ENCODE measurements at places on chromosomes 1 and 21.

GRCh38 chr1:39927538-39927937, 25.8 kb upstream of the MYCL start:
- DNase-seq: no peak

GRCh38 chr1:87236585-87236984, 92.1 kb upstream of the LMO4 start:
- no peak for DNase-seq

DNA sequence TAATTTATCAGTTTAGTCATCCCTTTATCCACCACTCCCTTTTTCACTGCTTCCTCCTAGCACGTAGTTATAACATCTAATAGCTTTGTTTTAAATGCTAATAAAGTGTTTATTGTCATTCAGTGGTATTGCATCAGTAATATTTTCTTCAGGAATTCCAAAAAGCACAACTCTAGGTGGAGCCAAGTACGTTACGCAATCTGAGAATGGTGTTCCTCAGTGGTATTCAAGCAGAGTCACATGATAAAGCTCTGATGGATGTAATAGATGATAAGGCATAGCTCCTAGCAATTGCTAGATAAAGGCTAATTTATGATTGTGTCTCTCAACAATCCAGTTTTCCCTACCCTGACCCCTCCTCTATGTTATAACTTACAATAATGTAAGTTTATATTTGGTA, 494.6 kb upstream of the ADGRL4 start:
- DNase-seq: no peak

DNA sequence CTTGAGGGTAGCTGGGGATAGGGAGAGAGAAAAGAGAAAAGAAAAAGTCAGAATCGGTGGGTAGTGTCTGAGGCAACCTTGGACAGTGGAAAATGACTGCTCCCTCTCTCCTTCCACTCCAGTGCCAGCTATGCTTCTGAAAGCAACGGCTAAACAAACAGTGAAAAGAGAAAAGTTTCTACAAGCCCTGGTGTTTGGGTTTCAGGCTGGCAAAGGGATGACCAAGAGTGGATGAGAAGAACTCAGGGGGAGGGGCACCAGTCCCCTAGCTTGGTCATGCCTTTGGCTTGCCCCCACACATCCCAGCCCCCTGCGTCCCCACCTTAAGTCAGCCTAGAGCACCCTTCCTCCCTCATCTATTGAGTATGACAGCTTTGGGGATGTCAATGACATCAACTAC, 8.6 kb downstream of the IL22RA1 start:
- DNase-seq: no peak

DNA sequence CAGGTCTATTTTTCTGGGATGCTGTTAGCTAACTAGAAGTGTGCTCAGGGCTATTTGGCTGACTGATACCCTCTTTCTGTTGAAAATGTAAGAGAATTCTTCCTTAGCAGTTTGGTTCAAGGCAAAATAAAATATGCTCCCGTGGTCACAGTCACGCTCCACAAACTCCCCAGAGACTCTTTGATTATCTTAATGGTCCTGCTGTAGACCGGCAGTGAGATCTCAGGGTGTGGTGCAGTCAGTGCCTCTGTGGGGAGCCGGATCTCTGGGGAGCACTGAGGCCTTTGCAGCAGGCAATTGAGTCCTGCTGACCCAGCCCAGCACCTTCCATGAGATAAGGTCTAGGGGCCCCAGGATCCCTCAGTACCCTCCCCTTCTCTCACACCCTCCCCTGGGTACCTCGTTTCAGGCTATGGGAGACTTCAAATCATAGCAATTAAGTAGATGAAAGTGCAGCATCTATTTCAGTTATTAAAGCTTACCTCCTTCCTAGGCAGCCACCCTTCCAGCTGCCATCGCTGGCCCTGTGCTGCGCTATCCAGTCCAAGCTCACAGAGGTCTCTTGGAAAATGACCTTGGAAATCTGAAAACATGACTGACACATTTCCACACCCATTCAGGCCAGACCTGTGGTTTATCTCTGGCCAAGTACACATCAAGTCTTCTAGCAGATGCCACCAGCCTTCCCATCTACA, 98.1 kb downstream of the SEC16B start:
- no peak for DNase-seq

DNA sequence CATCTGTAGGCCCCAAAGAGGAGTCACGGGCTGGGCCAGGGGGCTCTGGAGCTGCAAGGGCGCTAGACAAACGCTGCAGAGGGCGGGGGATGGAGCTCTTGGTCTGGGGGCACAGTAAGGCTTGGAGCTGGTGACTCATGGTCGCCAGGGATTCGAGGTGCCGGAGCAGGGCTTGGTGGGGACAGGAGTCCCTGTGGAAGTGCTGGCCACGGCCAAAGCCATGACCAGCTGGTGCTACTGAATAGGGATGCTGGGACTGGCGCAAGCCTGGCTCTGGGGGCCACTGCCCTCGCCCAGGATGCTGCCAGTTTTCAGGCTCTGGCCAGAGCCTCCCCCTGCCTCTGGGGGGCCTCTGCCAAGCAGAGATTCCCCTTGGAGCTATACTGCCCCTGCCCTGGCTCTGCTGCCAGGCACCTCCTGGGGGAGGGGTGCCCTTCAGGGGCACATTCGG, 25.2 kb downstream of the SPOCD1 start:
- no peak for DNase-seq

GRCh38 chr1:30639881-30640452, 83.4 kb downstream of the MATN1 start:
- no peak for DNase-seq

DNA sequence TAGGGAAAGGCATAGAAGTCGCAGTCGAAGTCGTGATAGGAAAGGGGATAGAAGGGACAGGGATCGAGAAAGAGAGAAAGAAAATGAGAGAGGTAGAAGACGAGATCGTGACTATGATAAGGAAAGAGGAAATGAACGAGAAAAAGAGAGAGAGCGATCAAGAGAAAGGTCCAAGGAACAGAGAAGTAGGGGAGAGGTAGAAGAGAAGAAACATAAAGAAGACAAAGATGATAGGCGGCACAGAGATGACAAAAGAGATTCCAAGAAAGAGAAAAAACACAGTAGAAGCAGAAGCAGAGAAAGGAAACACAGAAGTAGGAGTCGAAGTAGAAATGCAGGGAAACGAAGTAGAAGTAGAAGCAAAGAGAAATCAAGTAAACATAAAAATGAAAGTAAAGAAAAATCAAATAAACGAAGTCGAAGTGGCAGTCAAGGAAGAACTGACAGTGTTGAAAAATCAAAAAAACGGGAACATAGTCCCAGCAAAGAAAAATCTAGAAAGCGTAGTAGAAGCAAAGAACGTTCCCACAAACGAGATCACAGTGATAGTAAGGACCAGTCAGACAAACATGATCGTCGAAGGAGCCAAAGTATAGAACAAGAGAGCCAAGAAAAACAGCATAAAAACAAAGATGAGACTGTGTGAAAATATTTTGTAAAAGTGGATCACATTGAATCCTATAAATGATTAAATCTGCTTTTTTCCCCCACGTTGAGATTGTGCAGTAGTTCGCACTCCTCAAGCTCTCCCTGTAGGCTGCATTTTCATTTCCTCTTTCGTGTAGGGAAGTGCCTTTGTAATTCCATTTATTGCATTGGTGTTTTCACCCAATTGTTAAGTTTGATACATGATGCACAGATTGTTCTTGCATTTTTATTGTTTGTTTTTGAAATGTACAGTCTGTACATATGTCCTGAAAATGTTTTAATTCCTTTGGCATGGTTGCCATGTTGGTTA, 7.5 kb downstream of the PRPF38B start:
- no peak for DNase-seq

DNA sequence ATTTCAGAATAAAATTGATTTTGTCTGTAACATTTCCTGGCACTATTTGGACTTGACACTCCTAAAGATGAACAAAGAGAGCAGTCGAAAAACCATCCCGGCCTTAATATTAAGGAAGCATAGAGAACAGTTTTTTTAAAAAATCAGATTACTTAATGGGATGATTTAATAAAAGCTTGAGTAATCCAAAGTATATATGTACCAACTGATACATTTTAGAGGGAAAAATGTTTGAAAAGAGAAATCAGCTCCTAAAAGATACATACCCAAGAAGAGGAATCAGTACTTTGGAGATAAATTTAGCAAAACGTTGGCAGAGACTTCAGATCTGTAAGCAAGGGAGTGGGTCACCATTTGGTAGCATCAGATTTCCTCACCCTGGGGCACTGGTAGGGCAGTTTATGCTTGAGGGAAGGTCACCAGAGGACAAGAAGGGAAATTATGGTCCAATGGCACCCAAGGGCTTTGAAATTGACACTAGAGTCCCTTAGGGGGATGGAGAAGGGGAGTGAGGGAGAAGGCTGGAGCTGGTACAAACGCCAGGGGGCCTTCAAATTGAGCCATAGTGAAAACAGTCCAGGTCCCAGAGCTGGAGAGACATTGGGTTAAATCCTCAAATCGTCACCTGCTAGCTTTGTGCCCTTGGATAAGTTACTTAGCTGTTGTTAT, 5.9 kb downstream of the SLAMF7 start:
- no peak for DNase-seq

DNA sequence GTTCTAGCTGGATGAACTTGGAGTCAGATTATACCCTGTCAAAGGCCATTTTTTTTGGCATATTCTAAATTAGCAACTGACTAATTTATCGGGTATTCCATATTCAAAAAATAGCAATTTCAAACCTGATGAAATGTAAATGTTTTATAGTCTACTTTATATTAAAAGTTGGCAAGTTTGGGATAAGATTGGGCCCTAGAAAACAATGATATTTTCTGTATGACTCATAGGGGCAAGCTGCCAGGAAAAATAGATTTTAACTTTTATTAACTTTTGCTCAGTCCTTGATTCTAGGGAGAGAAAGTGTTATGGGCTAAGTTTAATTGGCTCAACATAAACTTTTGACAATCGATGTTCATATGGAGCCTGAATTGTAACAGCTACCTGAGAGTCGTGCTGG, 576.9 kb upstream of the B3GALT2 start:
- DNase-seq: no peak

DNA sequence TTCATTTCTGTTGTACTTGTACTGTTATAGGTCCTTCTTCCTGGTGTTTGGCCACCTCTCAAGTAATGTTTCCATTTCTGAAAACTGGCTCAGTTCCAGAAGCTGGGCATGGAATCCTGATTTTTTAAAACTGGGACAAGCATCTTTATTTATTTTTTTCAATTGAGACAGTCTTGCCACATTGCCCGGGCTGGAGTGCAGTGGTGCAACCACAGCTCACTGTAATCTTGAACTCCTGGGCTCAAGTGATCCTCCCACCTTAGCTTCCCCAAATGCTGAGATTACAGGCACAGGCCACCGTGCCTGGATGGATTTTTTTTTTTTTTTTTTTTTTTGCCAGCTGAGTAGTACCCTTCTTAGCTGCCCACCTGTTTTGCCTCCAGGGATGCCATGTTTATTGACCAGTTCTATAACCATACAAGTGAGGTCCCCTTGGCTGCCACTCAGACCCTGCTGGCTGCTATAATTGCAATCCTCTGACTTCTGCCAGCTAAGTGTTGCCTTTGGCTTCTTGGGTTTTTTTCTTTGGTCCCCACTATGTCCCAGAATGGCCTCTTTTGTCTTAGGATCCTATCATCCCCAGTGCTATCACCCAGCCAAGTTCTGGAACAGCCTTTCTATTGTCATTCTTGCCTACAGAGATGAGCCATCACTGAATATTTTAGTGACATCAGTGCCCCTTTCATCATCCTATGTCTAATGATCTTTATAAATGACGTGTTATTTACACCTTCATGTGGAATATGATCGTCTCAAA, 3.9 kb upstream of the DIP2A start:
- DNase-seq: no peak

GRCh38 chr1:5747426-5748285, 244.6 kb downstream of the NPHP4 start:
- no peak for DNase-seq

DNA sequence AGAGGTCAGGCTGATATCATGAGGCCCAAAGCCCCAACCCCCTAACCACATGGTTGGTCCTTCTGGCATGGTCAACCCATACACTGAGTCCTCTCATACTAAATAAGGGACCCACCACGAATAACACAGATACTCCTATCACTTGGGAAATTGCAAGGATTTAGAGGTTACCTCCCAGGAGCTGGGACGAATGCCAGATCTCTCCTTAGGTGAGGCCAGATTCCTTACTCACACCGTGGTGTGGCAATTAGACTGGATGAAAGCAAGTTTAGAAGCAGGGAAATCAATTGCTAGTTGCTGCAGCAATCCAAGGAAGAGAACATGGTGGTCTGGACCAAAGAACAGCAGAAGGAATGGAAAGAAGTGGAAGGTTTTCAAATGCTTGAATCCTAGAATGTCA, 60.1 kb downstream of the IER5 start:
- no peak for DNase-seq

DNA sequence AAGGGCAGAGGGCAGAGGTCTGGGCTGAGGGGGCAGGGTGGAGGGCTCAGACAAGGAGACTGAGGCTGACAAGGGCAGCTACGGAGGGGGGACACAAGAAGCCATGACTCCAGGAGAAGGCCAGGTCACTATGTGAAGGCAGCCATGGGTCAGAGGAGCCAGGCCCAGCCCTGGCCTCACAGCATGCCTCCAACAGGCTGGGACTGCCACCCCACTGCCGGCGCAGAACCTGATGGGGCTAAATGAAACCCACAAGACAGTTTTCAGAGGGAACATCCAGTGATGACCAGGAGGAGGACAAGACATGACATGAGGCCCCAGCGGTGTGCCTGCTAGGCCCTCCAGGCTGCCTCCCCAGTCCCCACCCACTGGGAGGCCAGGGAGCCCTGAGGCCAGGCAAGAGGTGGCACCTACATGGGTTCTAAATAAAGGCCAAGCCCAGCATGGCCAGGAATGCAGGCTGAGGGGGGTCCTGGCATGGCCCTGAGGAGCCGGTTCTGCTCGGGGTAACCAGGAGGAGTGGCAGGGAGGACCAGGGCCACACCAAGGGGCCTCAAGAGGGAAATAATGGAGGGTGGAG, 27.3 kb upstream of the LSS start:
- DNase-seq: no peak

- DNase-seq: no peak
Measured at GRCh38 chr1:55245781-55246180, 30.6 kb upstream of the USP24 start.

GRCh38 chr1:50681931-50682330, 258.7 kb upstream of the DMRTA2 start:
- DNase-seq: no peak

DNA sequence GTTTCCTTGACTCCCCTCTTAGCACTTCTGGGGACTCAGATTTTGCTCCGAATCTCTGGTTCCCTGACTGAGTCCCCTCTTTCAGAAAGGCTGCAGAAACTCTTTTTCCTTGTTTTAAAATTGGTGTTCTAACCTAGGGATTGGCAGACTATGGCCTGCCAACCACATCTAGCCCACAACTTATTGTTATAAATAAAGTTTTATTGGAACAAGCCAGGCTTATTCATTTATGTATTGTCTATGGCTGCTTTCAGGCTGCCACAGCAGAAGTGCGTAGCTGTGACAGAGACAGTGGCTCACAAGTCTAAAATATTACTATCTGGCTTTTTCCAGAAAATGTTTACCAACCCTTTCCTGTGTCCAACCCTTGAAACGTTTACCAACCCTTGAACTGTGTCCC, 81.7 kb downstream of the IER5 start:
- DNase-seq: no peak

Data from omental fat pad (tissue), 4 donors.